Activated CD4-positive, CD25-positive, alpha-beta regulatory T cell treated with anti-CD3 and anti-CD28 coated beads, Interleukin-2, amount 50 U/mL, for 16 hours (primary cell): ENCODE measurements at places on chromosomes 11 and 22.

- no peak for DNase-seq
Measured at GRCh38 chr22:24587948-24588347, 4.9 kb downstream of the LRRC75B start.

DNA sequence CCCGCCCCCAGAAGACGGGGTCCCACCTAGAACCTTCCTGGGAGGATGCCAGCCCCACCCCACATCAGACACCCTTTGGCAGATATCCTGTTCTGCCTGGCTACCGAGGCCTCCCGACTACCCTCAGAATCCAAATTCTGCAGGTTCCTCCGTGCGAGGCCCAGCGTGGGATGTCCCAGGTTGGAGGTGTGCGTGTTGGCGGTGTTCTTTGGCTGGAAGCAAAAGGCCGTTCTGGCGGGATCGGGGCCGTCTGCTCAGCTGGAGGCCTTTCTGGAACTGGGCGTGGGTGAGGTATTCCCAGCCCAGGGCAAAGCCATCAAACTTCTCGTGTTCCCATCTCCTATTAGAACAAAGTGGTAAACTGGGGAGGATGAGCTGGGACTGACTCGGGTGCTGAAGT, 32.6 kb downstream of the NUP50 start:
- no peak for DNase-seq

DNA sequence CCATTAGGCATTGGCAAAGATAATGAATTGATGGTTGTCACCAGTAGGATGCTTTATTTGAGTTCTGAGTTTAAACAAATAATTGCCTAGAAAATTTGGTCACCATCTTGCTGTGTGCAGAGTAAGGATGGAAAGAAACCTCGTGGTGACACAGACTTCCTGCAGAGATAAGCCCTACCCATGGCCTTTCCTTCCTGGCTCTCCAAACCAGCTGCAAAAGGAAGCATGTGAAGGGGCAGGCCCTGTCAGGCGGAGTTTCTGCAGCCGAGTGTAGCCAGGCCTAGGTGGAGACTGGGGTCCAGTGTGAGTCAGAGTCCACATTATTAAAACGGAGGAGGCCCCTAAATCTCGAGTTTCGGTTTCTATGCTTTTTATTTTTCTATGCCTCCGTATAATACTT, 83.1 kb upstream of the ADSL start:
- DNase-seq, result no peak

DNA sequence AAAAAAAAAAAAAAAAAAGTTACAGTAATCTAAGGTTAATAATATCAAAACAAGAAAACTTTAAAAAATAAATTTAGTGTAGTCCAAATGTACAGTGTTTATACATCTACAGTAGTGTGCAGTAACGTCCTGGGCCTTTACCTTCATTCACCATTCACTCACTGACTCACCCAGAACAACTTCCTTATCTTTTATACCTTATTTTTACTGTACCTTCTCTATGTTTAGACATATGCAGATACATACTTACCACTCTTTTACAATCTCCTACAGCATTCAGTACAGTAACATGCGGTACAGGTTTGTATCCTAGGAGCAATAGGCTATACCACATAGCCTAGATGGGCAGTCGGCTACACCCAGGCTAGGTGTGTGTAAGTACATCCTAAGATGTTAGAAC, 38.5 kb downstream of the TCF20 start:
- DNase-seq, result no peak

- DNase-seq, result no peak
Measured at GRCh38 chr11:134027671-134028070, 41.2 kb upstream of the JAM3 start.
